Neural crest cell (in vitro differentiated cells): ENCODE measurements at places on chromosomes 2 and 18. TPM values are rescaled to one million over a fixed set of nuclear protein-coding genes. Genes with fewer than 3 reads are reported as not detected.
A peak's percentile ranks its signal among the peaks of the same experiment; 100 is the strongest.

DNA sequence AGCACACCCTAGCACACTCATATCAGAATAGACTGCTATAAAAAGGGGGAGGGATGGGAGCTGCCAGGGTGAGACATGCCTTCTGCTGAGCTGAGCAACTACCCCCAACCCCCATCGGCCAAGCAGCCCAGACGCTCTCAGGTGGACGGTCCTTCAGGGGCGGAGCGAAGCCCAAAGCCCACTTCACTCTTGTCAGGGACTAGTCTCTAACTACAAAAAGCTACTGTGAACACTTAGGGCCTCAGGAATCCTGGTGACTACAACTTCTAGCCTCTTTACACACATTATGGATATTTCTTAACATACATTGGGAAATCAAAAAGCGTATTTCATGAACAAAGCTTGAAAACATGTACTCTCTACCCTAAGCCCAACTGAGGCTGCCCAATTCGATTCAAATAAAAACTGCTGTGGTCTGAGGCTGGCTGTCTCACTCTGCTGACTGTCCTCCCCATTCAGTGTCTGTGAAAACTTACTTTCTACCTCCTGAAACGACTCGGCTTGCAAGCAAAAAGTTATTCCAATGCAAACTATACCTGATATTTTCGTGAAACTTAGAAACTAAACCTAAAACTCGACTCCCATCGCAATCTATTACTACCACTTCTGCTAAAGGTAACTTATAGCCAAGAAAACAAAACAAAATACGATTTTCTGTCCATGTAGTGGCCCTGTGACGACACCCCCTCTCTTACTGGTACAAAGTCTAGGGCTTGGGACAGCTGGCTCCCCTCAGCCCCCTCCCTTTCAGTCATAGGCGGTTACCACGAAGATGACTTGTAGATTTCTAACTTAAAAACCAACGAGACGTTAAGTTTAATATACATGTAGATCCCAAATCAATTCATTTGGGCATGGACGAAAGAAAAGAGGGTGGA, 1.2 kb downstream of the SERTAD2 start:
- DNase-seq = no peak
- H3K4me1 ChIP-seq = peaks cover 58% of the 10 kb centered on the region
- no peaks in the 10 kb centered on the region for H3K36me3 ChIP-seq
- peak overlapping the region; percentile 35 for H3K27ac ChIP-seq
- H3K4me3 ChIP-seq = peak overlapping the region; percentile 89

GRCh38 chr2:48567671-48568070, 37.7 kb downstream of the STON1 start:
- peaks cover 34% of the 10 kb centered on the region for H3K4me1 ChIP-seq
- H3K36me3 ChIP-seq = peaks cover 13% of the 10 kb centered on the region
- DNase-seq = no peak
- H3K4me3 ChIP-seq = no peak overlapping the region

DNA sequence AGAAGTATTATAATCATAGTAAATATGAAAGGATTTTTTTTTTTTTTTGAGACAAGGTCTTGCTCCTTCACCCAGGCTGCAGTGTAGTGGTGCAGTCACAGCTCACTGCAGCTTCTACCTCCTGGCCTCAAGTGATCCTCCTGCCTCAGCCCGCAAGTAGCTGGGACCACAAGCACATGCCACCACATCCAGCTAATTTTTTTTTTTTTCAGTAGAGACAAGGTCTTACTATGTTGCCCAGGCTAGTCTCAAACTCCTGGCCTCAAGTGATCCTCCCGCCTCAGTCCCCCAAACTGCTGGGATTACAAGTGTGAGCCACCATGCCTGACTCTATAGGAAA, 301.6 kb upstream of the STON1 start:
- no peak for DNase-seq
- H3K4me1 ChIP-seq = no peaks in the 10 kb centered on the region
- H3K4me3 ChIP-seq = no peak overlapping the region
- no peaks in the 10 kb centered on the region for H3K27me3 ChIP-seq
- no peak overlapping the region for H3K27ac ChIP-seq

DNA sequence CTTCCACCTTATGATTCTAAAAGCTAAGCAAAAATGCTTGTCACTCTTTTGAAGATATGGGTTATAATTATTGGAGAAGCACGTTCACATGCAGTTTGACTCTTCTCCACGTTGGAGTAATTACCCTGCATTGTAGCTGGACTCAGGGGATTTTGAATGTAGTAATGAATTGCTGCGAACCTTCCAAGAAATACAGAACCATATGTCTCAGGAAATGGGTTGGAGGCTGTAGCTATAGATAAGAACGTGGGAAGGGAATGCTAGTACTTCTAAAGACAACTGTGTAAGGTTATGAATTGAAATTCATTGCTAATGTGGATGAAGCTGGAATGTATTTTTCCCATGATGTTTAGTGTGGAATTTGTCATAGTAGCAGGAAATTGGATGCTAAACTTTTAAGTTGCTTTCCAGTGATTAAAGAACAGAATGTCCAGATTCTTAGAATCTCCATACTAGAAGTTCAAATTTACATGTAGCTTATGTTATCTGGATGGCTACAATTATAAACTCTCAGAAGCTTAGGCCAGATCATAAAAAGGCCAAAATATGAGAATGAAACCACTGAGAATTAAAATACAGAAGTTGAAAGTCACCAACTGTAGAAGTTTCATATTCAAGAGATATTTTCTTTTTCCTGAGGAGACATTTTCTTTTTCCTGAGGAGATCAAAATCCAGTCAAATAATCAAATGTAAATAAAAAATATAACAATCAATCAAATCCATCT, 27.3 kb upstream of the SPOPL start:
- H3K4me1 ChIP-seq = no peaks in the 10 kb centered on the region
- no peaks in the 10 kb centered on the region for H3K36me3 ChIP-seq
- H3K27me3 ChIP-seq = no peaks in the 10 kb centered on the region
- no peak overlapping the region for H3K4me3 ChIP-seq

Gene REG3A
- total RNA-seq = not detected in 2 replicates

DNA sequence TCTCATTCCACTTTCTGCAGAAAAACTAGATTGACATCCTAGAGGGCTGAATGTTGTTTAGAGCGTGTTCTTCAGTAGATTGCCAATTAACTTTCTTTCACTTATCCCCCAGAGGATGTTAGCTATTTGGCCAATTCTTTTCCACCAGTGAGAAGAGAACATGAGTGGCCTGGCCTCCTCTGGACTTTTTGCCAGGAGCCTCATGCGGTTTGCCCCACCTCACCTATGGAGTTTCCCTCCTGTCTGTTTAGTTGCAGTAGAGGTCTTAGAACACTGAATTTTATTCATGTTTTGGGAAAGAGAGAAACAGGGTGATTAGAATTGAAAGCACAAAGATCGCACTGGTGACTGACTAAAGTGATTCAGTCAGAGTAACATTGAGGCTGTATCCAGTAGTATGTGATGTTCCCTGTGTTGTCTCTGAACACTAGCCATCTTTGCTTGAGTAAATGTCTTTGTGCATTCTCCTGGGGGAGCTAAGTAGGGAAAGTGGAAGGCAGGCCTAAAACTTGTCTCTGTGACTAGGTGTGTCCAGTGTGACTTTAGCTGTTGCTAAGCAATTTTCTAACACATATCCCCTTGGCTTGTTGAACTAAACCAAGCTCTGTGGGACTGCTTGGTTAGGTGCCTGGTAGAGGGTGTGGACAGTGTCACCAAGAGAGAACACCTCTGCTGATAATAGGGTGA, 34.0 kb downstream of the UGP2 start:
- DNase-seq = no peak
- H3K4me1 ChIP-seq = peaks cover 14% of the 10 kb centered on the region
- no peaks in the 10 kb centered on the region for H3K27me3 ChIP-seq
- H3K4me3 ChIP-seq = no peak overlapping the region
- H3K36me3 ChIP-seq = peaks cover 39% of the 10 kb centered on the region

Gene C2orf66
- total RNA-seq = 0.23 TPM in 1 of 2 replicates, not detected in the other

Gene PRKCE
- 15.6 and 15.9 TPM in 2 replicates for total RNA-seq

DNA sequence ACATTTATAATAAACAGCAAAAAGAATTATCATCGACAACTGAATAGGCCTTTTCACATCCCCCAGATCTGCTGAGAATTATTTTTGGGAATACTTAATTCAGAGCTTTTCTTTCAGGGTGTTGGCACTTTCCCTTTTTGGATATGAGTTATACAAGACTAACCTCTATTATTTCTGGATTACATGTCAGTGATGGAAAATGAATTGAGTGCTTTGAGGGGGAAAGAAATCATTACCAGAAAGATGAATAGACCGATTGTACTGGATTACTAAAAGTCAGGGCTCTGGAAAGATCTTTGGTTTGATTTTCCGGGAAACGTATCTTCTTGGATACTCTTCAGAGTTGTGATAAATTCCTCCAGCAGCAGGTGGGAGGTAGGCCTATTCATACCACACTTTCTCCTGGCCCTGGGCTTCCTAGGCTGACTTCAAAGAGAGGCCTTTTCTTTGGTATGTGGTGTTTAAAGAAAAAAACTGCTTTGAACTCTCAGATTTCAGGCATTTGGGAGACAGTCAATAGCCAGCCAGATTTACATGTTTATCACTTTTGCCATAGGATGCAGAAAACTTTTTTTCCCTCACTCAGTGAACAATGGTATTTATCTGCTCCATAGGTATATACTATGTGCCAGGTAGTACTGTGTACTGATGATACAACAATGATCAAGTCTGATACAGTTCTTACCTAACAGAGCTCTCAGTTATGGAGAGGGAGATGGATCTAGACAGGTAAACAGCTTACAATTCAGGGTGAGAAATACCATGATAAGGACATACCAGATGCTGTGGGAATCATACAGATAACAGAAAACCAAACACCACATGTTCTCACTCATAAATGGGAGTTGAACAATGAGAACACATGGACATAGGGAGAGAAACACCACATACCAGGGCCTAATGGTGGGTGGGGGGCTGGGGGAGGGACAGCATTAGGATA, 63.3 kb upstream of the ACTR3 start:
- no peak overlapping the region for H3K27ac ChIP-seq
- DNase-seq = no peak
- peaks cover 11% of the 10 kb centered on the region for H3K4me1 ChIP-seq
- H3K27me3 ChIP-seq = no peaks in the 10 kb centered on the region
- H3K36me3 ChIP-seq = no peaks in the 10 kb centered on the region

GRCh38 chr18:55477860-55478581, 110.0 kb downstream of the TCF4 start:
- peaks cover 7% of the 10 kb centered on the region for H3K36me3 ChIP-seq
- H3K4me3 ChIP-seq = no peak overlapping the region
- H3K4me1 ChIP-seq = peaks cover 5% of the 10 kb centered on the region
- no peak for DNase-seq

Gene RAD51AP2
- 0.16 and 0.23 TPM in 2 replicates for total RNA-seq

Gene FAM161A
- total RNA-seq = 21.9 and 23.4 TPM in 2 replicates

- H3K4me3 ChIP-seq = no peak overlapping the region
- no peaks in the 10 kb centered on the region for H3K36me3 ChIP-seq
- no peaks in the 10 kb centered on the region for H3K27me3 ChIP-seq
Observed at GRCh38 chr2:109239720-109240119, 110.7 kb downstream of the SH3RF3 start.

DNA sequence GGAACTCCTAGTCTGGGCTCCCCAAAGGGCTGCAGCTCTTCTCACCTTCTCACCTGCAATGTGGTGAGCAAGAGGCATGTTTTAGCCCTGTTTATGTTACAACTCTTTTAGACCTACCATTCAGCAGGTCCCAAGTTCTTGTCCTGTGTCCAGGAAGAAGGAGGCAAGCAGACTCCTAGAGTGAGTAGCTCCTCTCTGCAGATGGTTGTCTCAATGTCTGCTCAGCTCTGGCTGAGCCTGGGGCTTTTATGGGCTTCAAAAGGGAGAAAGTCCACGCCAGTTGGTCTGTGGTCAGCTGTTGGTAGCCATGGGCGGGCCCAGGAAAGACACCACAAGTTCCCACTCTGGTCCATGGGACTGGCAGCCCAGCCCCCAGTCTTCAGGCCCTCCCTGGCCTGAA, 148.1 kb upstream of the HS6ST1 start:
- DNase-seq = no peak
- H3K4me3 ChIP-seq = no peak overlapping the region
- no peaks in the 10 kb centered on the region for H3K4me1 ChIP-seq

DNA sequence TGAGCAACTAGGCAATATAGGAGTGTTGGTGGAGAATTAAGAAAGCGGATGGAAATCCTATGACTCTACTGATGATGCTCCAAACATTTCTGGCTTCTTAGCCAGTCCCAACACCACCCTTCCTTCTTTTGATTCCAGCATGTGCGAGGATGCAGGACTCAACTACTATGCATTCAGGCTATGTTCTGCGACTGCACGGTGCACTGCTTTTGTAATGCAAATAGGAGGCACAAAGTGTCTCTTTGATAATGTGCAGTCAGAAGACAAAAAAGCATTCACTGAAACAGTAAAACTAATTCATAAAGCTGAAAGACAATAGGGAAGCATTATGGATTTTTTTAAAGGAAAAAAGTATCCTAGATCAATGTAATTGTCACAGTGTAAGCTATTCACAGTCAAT, 106.7 kb downstream of the MEIS1 start:
- H3K36me3 ChIP-seq = no peaks in the 10 kb centered on the region
- peak overlapping the region; percentile 73 for H3K27ac ChIP-seq
- H3K4me1 ChIP-seq = peaks cover 58% of the 10 kb centered on the region

- DNase-seq = no peak
- no peaks in the 10 kb centered on the region for H3K36me3 ChIP-seq
- H3K4me3 ChIP-seq = no peak overlapping the region
- H3K4me1 ChIP-seq = no peaks in the 10 kb centered on the region
Observed at GRCh38 chr2:140627136-140627535, 1503.7 kb downstream of the LRP1B start.

- no peak for DNase-seq
- H3K4me1 ChIP-seq = no peaks in the 10 kb centered on the region
Observed at GRCh38 chr2:98559581-98559980, 48.7 kb downstream of the COA5 start.

- H3K36me3 ChIP-seq = no peaks in the 10 kb centered on the region
- peaks cover 20% of the 10 kb centered on the region for H3K4me1 ChIP-seq
- no peaks in the 10 kb centered on the region for H3K27me3 ChIP-seq
- peak; percentile 2 for DNase-seq
- H3K4me3 ChIP-seq = no peak overlapping the region
Observed at GRCh38 chr2:138329591-138329990, 172.0 kb upstream of the SPOPL start.

GRCh38 chr2:127239395-127239794, 19.3 kb upstream of the CYP27C1 start:
- H3K27me3 ChIP-seq = no peaks in the 10 kb centered on the region
- peaks cover 11% of the 10 kb centered on the region for H3K4me1 ChIP-seq
- DNase-seq = no peak
- H3K4me3 ChIP-seq = no peak overlapping the region
- peaks cover 22% of the 10 kb centered on the region for H3K36me3 ChIP-seq

Gene TFPI
- total RNA-seq = 7.0 and 8.0 TPM in 2 replicates

- no peak overlapping the region for H3K27ac ChIP-seq
- no peaks in the 10 kb centered on the region for H3K27me3 ChIP-seq
- no peak overlapping the region for H3K4me3 ChIP-seq
- peaks cover 27% of the 10 kb centered on the region for H3K4me1 ChIP-seq
- no peak for DNase-seq
Observed at GRCh38 chr2:36125702-36126101, 229.9 kb upstream of the CRIM1 start.

- no peaks in the 10 kb centered on the region for H3K27me3 ChIP-seq
- H3K36me3 ChIP-seq = no peaks in the 10 kb centered on the region
- no peak for DNase-seq
- H3K4me1 ChIP-seq = peaks cover 4% of the 10 kb centered on the region
Observed at GRCh38 chr18:11177382-11177781, 28.0 kb upstream of the PIEZO2 start.
